ENCODE measurements at places on chromosomes 2 and 18. TPM values are rescaled to one million over a fixed set of nuclear protein-coding genes. Genes with fewer than 3 reads are reported as not detected.

- no peaks in the 10 kb centered on the region for H3K4me1 ChIP-seq
- H3K27ac ChIP-seq, result no peak overlapping the region
- DNase-seq, result no peak
- H3K4me3 ChIP-seq, result no peak overlapping the region
- H3K27me3 ChIP-seq, result no peaks in the 10 kb centered on the region
Measured at GRCh38 chr2:165871025-165871424, 77.0 kb upstream of the GALNT3 start.

Gene MYO5B
- 35.5 TPM for total RNA-seq

GRCh38 chr2:182870227-182870626 is 3.8 kb upstream of the FRZB start:
- DNase-seq, result no peak
- H3K27me3 ChIP-seq, result no peaks in the 10 kb centered on the region
- no peak overlapping the region for H3K4me3 ChIP-seq
- no peaks in the 10 kb centered on the region for H3K36me3 ChIP-seq

DNA sequence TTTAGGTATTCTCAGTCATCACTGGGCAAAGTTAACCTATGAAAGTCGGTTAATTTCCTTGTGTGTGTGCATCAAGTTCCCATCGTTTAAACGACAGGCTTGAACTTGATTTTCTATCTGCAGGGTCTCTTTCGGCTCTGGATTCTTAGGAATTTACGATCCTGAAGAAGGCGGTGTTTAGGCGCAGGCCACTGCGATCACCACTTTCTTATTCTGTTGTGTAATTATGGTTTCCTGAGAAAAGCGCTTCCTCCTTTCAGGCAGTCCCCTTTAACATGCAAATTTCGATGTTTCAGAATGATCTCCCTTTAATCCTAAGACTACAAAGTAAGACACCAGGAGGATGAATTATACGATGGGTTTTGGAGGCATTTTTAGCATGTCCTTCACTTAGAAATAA is 27.9 kb upstream of the MBP start:
- H3K4me1 ChIP-seq, result no peaks in the 10 kb centered on the region
- DNase-seq, result no peak
- H3K36me3 ChIP-seq, result no peaks in the 10 kb centered on the region
- no peak overlapping the region for H3K4me3 ChIP-seq

DNA sequence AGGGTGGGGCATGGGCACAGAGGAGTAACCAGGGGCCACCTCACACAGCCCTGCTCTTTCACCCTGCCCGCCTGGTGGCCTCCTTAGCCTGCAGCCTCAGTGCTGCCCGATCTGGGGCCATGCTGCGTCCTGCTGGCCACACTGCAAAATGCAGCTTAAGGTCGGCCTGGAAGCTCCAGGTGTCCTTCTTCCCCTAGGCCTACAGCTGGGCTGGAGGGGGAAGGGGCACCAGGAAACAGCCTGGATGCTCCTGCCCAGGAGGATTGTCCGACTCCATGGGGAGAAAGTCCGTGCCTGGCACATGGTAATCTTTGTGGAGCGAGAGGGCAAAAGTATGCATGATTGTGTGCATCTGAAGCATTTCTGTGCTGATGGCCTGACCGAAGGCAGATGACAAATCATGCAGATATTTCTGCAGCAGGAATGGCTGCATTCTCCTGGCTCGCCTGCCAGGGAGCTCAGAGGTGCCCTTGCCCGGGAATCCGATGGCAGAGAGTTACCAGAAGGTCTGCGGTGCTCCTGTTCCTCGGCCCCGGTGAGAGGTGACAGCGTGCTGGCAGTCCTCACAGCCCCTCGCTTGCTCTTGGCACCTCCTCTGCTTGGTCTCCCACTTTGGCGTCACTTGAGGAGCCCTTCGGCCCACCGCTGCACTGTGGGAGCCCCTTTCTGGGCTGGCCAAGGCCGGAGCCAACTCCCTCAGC is 12.8 kb upstream of the ALPP start:
- H3K27me3 ChIP-seq, result no peaks in the 10 kb centered on the region
- peak; percentile 17 for DNase-seq
- no peaks in the 10 kb centered on the region for H3K4me1 ChIP-seq
- no peaks in the 10 kb centered on the region for H3K36me3 ChIP-seq
- no peak overlapping the region for H3K27ac ChIP-seq

GRCh38 chr2:129744649-129745048 is 234.8 kb upstream of the RAB6C start:
- no peaks in the 10 kb centered on the region for H3K36me3 ChIP-seq
- H3K4me1 ChIP-seq, result no peaks in the 10 kb centered on the region
- no peaks in the 10 kb centered on the region for H3K27me3 ChIP-seq
- no peak overlapping the region for H3K4me3 ChIP-seq
- DNase-seq, result no peak
- no peak overlapping the region for H3K27ac ChIP-seq

Gene ADCYAP1
- 0.20 TPM for total RNA-seq

GRCh38 chr18:38421021-38421420 is 855.4 kb upstream of the CELF4 start:
- no peak overlapping the region for H3K27ac ChIP-seq
- no peak overlapping the region for H3K4me3 ChIP-seq
- H3K4me1 ChIP-seq, result no peaks in the 10 kb centered on the region
- H3K27me3 ChIP-seq, result no peaks in the 10 kb centered on the region
- no peak for DNase-seq

Gene RAB6C
- total RNA-seq, result not detected

DNA sequence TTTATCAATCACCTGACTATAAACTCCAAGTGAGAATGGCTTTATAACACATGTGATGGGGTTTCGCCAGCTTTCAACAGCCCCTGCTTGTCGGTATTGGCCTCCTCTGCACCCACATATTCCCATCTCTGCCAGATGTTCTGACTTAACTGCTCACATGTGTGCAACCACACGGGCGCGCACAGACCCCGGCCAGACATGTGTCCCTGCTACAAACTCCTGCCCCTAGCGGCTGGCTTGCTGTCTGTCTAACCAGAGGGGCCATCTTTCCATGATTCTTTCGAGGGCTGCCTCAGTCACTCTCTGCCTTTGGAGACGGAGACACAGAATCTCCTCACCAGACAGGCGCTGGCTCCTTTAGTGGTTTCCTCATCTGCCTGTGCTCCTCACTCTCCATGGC is 15.3 kb downstream of the STON1 start:
- DNase-seq, result peak; percentile 61
- H3K4me1 ChIP-seq, result peaks cover 11% of the 10 kb centered on the region
- H3K36me3 ChIP-seq, result no peaks in the 10 kb centered on the region
- no peak overlapping the region for H3K27ac ChIP-seq
- no peaks in the 10 kb centered on the region for H3K27me3 ChIP-seq
- H3K4me3 ChIP-seq, result no peak overlapping the region

Gene CMPK2
- 19.5 TPM for total RNA-seq

DNA sequence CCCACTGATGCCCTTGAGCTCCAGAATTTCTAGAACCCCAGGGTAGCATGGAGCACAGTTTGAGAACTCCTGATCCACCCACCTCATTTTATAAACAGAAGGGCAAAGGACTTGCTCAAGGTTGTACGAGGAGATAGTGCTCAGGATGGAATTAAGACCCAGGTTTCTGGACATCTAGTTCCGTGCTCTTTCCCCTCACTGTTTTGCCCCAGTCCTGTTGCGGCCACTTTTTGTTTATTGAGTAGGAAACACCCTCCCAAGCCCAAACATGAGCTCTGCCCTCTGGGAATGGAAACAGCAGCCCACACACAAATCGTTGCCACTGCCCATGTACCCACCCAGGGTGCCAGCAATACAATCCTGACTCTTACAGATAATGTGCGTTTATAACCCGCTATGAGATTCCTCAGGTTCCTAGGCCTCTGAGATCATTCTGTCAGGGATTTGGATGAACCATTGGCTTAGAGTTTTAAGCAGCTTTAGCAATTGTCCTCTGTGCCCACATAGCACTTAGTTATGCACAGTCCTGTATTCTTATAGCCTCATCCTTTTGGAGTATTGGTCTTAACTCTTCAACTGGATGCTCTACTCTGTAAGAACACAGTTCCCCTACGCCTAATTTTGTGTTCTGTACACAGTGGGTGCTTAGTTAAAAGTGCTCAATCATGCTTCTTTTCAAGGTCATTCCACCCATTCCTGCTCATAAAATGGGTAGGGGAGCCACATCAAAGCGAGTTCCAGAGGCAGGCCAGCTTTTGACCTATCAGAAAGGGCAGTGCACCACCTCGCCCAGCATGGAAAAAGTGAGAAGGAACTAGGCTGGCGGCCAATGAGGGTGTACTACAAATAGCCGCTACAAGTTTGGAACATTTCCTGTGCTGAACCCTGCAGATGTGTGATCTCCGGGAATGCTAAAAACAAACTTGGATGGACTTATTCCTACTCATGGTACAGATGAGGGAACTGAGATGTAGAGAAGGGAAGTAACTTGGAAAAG is 60.3 kb upstream of the IGFBP2 start:
- no peaks in the 10 kb centered on the region for H3K27me3 ChIP-seq
- H3K4me3 ChIP-seq, result no peak overlapping the region
- DNase-seq, result no peak
- H3K36me3 ChIP-seq, result no peaks in the 10 kb centered on the region

DNA sequence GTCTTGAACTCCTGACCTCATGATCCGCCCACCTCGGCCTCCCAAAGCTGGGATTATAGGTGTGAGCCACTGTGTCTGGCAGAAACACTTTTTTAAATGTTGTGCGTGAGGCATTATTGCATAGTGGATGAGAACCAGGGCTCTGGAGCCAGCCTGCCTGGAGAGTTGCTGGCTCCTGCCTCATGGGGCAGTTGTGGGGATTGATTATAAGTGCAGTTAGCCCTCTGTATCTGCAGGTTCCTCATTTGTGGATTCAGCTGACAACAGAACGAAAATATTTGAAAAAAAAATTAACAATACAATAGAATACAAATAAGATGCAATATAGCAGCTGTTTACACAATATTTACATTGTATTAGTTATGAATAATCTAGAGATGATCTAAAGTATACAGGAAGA is 129.4 kb upstream of the EML6 start:
- no peak overlapping the region for H3K27ac ChIP-seq
- H3K4me3 ChIP-seq, result no peak overlapping the region
- peaks cover 68% of the 10 kb centered on the region for H3K4me1 ChIP-seq
- DNase-seq, result no peak

DNA sequence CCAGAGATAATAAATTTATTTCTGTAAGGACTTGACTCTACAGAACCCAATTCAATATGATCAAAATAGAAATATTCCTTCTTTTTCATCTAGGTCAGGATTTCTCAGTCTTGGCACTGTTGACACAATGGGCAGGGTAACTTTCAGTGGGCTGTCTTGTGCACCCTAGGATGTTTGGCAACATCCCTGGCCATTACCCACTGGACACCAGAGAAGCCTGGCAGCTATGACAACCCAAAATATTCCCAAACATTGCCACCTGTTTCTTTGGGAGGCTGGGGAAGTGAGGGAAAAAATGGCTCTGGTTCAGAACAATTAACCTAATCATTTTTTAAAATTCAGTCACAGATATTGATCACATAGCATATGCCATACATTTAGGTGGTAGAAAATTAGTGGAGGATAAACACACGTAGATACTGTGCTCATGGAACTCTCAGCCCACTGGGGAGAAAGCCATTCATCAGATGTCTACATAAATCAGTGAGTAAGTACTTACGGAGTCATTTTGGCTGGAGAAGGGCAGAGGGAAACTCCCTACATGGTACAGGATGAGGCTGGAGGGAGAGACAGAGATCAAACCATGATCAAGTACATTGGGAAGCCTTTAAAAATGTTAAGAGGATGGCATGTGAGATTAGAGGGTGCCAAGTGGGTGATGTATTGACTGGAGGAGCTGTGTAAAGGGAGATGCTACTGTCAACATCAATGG is 718 bp upstream of the TNP1 start:
- H3K36me3 ChIP-seq, result no peaks in the 10 kb centered on the region
- no peak overlapping the region for H3K27ac ChIP-seq
- no peak for DNase-seq
- no peak overlapping the region for H3K4me3 ChIP-seq
- no peaks in the 10 kb centered on the region for H3K27me3 ChIP-seq

DNA sequence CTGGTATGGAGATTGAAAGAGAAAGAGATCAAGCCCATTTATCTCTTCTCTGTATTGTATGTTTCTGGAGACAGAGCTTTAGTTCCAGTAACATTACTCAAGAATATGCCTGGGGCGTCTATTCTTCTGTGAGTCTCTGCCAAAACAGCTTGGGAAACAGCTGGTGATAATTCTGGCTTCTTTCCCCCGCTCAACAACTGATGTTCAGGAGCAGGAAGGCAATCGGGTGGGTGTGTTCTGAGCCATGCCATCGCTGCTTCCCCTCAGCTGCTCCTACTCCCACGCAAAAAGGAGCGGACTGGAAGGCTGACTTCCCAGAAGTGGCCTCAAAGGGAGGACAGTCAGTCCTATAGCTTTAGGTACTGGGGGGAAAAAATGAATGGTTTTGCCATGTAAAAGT is 695.1 kb downstream of the PLCL1 start:
- H3K4me3 ChIP-seq, result no peak overlapping the region
- no peak for DNase-seq
- H3K27ac ChIP-seq, result no peak overlapping the region
- no peaks in the 10 kb centered on the region for H3K27me3 ChIP-seq
- H3K4me1 ChIP-seq, result no peaks in the 10 kb centered on the region

- no peaks in the 10 kb centered on the region for H3K36me3 ChIP-seq
- no peak for DNase-seq
- H3K4me1 ChIP-seq, result no peaks in the 10 kb centered on the region
- no peak overlapping the region for H3K4me3 ChIP-seq
- no peak overlapping the region for H3K27ac ChIP-seq
Measured at GRCh38 chr2:140508756-140509155, 1622.1 kb downstream of the LRP1B start.

DNA sequence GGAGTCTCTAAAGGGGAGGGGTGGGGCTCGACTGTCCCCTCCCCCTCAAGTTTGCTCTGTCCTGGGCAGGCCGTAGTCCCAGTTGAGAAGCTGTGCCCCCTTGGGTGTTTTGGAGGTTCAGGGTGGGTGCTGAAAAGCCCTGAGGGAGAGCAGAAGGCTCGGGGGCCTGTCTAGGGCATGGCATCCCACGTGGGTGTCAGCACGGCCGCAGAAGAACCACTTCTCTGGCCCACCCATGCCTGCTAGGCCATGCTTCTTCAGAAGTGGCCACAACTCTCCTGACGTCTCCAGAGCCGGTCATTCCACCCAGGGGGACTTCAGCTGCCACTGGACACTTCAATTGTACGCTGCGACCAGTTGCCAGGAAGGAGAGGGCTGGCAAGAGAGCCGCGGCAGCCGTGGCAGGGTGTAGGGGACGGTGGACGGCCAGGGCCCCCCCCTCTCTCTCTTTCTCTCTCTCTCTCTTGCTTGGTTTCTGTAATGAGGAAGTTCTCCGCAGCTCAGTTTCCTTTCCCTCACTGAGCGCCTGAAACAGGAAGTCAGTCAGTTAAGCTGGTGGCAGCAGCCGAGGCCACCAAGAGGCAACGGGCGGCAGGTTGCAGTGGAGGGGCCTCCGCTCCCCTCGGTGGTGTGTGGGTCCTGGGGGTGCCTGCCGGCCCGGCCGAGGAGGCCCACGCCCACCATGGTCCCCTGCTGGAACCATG is at the start of gene INPP5D:
INPP5D (plus strand) TSS at position 546 of the 704 bp plus-strand sequence; CDS start at position 683, 137 bp downstream.
- peak within 1 kb of the TSS; percentile 88 for H3K27ac ChIP-seq
- peak within 1 kb of the TSS; percentile 47 for H3K4me3 ChIP-seq
- peaks cover 53% of the 10 kb centered on the region for H3K4me1 ChIP-seq
- H3K36me3 ChIP-seq, result no peaks in the 10 kb centered on the region
- no peaks in the 10 kb centered on the region for H3K27me3 ChIP-seq

Gene EPB41L3
- total RNA-seq, result 77.2 TPM
